Activated CD4-positive, alpha-beta T cell treated with anti-CD3 and anti-CD28 coated beads for 4 hours (primary cell): ENCODE measurements at places on chromosomes 2 and 18.
A peak's percentile ranks its signal among the peaks of the same experiment; 100 is the strongest.

DNA sequence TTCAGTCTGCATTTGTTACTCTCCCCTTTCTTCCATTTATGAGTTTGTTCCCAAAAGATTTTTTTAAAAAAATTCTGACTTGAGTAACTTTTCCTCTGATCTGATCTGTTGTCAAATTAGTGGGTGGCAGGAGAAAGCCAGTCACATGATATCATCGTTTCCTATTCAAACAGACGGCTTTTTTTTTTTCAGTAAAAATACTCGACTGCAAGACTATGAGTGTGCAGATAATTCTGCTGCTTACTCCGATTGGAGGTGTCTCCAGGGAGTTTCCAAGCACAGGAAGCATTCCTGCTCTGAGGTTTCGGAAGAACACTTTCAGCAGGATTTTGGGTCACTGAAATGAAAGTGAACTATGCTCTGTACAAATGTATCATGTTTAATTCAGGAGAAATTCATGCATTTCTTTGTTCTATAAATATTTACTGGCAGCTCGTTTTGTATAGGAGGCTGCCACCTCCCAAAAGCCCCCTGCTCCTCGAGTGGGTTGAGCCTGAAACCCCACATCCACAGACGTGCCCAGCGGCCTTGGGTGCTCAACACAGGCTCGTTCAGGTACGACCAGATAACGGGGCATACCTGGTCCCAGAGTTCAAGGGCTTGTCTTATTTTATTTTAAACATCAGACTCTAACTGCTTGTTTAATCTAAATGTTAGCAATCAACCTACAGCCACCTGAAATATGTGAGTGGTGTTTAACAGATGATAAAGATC lies 126.9 kb upstream of the ZNF516 start:
- DNase-seq = no peak

DNA sequence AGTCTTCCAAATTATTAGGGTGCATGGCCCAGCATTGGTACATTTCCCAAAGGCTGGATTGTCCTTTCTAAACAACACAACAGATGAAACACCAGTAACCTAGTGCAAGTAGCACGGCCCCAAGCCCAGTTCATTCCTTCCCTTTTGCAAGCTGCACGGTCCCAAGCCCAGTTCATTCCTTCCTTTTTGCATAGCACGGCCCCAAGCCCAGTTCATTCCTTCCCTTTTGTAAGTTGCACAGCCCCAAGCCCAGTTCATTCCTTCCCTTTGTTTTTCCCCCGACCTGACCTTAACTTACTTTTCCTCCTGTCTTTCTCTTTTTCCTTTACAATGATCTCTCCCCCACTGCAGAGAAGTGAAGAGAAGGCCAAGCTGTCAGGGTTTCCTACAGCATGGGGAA lies 60.9 kb downstream of the C18orf63 start:
- DNase-seq = no peak

- DNase-seq = no peak
These were observed 68.7 kb upstream of the WIPF1 start for GRCh38 chr2:174666312-174666711.

GRCh38 chr18:23530195-23530594 lies 26.9 kb downstream of the RMC1 start:
- DNase-seq = no peak

- DNase-seq = no peak
These were observed 787.2 kb downstream of the TDRD15 start for GRCh38 chr2:21910832-21911507.

DNA sequence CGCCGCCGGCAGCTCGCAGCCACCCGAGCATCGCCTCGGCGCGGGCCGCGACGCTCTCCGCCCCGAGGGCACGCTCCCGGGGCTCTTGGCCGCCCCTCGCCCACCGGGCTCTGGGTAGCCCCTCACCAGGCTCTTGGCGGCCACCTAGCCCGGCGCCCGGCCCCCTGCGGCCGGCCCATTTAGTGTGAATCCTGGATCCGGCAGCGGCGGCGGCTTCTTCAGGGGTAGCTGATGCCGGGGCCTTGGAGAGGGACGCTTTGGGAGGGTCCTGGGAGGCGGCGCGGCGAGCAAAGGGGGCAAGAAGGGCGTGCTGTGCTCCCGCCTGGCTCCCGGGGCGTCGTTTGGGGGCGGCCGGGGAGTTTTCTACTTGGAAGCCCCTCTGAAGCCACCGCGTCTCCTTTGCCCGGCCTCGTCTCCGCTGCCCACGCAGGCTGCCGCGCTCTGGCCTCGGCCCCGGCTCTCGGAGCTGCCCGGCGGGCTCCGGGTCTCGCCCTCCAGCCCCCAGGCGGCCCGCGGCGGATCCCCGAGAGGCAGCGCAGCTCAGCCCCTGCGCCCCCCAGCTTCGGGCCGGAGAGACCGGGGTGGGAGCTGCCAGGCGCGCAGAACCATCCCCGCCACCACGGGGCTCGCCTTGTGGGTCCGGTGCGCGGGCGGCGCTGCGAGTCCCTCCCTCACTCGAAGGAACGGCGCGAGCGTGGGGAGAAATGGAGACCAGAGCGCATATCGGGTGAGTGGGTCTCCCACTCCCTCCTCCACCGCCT lies 509 bp downstream of the PIEZO2 start:
- no peak for DNase-seq

DNA sequence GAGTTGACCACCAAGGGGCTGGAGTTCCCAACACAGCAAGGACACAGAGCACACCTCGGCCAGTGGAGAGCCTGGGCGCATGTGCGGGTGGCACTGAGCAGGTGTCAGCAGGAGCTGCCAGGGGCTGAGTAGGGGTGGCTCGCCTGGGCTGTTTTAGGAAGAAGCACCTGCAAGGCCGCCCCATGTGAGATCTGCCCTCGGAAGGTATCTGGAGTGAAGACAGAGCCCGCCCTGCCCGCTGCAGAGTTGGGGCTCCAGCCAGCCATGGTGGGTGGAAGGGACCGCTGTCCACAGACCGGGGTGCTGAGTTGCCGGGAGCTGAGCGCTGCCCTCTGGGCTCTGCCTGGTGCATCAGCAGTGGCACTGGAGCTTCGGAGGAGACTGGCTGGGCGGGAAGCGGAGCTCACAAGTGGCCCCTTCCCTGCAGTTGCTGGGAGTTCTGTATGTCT lies 35.2 kb downstream of the MTERF4 start:
- DNase-seq = no peak

- no peak for DNase-seq
These were observed 1132.2 kb downstream of the DPP10 start for GRCh38 chr2:115574667-115575066.

DNA sequence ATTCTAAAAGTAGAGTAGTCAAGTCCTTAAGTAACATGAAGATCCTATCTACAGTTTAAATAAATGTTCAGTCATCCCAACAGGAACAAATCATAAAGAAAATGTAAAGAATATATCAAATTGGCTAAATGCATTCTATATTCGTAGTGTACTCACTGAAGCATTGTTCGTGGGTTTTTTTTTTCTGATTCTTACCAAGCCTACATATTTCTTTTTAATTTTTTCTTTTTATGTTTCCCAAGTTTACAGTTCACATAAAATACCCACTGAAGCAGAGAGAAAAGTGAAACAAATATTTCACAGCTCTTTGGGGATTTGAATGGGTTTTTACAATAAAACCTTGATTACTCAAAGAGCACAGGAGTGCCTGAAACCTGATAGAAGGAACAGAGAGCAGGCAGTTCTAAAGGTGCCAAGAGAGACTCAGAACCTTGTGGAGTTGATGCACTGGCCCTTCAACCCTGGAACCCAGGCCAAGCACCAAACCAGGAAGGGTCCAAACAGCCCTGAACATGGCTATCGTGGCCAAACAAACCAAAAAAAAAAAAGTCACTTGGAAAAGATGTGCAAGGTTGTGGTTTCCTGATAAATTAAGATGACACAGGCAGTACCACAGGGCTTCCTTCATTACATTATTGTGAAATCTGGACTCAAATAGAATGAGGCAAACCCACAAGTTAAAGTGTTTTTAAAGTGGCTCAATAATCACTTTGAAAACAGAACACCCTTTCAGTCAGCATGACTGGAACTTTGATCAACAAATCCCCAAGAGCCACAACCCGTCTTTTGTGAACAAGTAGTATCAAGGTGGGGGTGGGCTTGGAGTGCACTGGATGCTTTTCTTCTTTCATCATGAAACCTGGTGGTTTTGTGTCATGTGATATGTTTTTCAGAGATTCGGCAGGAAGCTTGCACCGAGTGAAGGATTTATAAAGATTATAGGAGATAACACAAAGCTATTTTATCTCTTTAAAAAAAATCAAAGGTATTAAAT lies 245.0 kb upstream of the FN1 start:
- peak; percentile 1 for DNase-seq

DNA sequence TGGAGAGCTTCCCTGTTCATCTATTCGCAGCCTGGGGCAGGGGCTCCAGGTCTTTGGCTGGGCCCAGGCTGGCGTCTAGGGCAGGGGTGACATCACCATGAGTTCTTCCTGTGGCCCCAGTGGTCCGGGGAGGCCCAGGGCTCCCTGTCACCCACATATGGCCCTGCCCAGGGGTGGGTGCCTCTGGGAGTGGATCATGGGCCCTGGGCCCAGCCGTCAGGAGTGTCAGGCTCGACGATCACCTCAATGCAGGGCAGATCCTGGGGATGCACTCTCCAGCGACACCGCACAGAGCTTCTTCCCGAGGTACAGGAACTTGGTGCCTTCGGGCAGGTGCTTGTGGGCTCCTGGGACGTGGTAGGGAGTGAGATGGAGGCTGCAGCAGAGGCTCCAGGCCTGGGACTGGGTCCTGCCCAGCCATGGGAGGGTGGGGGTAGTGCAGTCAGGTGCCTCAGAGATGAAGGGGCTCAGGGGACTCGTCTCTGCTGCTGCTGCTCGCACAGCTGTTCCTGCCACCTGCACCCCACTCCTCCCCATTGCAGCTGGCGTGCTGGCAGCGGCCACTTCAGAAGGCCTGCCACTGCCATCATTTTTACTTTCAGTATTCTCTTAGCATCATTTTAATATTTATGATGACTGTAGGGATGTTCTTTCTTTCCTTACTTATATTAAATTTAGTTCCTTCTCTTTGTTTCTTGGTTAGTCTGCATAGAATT lies 196.0 kb upstream of the VRK2 start:
- DNase-seq = no peak

GRCh38 chr2:1748176-1748740 lies 3.9 kb upstream of the PXDN start:
- DNase-seq = no peak

DNA sequence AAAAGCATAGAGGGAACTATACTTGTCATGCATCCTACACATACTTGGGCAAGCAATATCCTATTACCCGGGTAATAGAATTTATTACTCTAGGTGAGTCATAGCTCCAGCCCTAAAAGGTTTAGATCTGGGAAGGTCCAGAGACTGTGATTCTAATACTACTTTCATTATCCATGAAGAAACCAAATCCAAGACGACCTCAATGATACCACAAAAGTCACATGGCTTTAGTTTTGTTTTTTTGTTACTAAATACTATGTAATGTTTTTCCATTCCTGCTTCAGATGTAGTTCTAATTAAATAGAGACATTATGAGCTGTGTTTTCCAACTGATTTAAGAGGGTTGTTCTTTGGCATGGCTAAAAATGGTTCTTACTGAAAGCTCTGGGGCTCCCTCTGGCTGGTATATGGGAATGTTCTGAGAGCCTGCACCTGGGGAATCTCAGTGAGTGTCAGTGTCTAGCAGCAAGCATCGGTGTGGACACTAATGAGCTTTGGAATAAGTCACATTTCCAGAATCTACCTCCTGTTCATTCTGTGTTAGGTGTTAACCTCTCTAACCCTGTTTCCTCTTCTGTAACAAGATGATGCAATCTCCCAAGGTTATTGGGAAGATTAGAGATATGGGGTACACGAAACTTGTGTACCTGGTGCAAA lies 20.5 kb upstream of the IL1RL2 start:
- DNase-seq = no peak

- no peak for DNase-seq
These were observed 170.5 kb downstream of the EIPR1 start for GRCh38 chr2:3207091-3207491.

DNA sequence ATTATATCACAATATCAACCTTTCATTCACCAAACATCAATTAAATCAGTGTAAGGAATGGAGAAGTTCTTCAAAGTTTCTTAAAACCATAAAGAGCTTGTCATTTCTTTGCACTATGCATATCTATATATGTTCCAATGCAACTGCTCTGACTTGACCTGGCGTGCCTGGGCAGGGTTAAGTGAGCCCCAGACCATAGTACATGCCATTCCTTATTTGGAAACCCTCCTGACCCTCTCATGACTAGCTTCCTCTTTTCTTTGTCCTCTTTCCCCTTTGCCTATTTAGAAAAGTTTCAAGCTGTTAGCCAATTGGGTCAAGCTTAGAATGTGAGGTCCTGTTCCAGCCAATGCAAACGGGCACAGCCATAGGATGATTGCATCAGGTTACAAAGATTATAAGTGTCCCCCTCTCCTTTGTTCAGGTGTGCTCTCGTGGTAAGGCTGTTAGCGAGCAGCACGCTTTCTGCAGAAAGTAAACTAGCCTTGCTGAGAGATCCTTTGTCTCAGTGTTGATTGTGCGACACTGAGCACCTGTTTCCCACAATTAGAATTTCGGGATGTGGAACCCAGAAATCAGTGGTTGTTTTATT lies 78.2 kb upstream of the UXS1 start:
- DNase-seq = no peak

DNA sequence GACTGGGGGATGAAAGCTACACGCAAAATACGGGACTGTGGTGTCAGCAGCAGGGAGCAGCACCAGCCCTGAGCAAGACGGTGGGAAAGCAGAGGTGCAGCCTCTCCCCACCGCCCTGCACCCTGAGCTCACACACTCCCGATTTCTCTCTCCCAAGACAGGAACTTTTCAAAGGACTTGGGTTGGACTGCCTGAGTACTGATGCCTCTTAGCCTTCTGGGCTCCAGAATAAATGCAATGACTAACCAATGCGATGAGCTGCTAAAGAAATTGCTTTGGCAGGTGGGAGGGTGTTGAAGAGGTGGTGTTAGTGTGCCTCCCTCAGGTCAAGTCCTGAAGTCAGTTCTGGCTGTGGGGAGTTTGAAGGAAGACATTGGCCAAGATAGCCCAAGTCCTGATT lies 9.6 kb downstream of the TRIM54 start:
- DNase-seq = no peak

GRCh38 chr2:159996792-159997546 lies 65.4 kb downstream of the PLA2R1 start:
- DNase-seq = no peak

DNA sequence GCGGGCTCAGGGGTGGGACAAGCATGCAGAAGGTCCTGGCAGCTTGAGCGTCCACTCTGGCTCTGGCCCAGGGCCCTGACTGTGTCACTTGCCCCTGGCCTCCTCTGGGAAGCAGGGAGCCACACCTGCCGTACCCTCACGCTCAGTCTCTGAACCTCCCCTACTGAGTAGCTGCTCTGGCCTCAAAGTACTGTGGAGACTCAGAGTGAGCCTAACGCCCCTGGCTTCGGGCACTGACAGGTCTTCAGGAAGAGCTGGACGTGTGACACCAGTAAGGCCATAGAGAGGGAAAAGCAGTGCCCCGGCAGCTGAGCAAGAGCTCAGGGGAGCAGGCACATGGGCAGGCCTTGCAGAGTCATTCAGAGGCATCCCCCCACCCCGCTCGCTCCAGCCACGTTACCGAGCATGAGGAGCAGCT lies 73.3 kb downstream of the SFXN5 start:
- DNase-seq = no peak
